Right ventricle myocardium superior (tissue), 1 donor: ENCODE measurements at places on chromosomes 6 and 20. TPM values are rescaled to one million over a fixed set of nuclear protein-coding genes. Genes with fewer than 3 reads are reported as not detected.

DNA sequence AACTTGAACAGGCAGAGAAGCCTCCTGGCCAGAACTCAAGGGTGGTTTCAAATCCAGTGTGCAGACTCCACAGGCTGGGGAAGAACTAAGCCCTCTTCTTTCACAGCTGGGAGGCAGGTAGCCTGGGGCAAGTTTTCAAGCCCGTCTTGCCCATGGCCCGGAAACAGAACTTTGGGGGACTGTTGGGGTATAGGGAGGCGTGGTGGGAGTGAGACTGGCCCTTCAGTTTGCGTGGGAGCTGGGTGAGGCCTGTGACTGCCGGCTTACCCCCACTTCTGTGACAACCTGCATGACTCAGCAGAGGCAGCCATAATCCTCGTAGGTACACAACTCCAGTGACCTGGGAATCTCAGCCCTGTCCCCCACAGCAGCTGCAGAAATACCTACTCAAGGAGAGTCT is 1125.7 kb downstream of the HACE1 start:
- no peak for DNase-seq

DNA sequence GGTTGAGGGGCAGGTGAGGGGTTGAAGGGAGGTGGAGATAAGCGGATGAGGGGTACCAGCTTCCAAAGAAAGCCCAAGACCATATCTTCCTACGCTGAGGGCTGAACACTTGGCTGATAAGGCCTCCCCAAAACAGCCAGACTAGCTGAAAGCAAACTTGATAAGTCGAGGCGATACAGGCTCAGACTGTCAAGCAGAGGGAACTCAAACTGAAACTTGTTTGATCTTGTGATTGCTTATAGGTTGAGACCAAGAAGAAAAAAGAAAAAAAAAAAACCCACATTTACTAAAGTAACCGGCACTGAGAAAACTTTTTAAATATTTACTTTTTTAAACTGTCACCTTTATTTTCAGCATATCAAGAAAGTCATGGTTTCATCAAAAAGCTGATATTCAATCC is 73.6 kb downstream of the TRERF1 start:
- DNase-seq = no peak

- DNase-seq = no peak
These were observed 25.6 kb upstream of the FAM83D start for GRCh38 chr20:38900606-38901005.

SUMO4 gene
- total RNA-seq = 0.22 TPM

BNIP5 gene
- total RNA-seq = not detected

DNA sequence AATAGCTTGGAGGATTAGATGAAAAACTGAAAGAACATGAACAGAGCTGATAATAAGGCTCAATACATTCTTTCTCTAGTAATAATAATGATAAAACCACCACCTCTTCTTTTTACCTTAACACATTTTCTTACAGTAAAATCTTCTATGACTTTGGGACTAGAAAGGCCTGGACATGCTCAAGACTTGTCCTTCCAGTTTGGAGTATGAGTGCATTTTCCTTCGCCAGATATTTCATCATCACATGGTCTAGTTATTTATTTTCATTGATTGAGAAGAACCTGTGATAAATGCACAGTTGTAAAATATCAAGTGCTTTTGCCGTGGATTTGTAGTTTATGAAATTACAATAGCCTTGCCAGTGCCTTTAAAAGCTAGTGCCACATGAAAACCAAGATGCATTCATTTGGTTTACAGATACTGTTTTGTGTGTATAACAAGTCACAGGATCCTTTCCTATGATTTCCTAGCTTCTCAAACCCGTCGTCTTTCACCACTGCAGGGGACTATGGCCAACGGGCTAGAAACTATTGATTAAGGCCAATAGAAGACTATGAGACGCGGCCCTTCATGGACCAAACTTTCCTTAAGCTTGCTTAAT is 200.2 kb upstream of the ZNF217 start:
- DNase-seq = no peak

SEMG1 gene
- not detected for total RNA-seq

DNA sequence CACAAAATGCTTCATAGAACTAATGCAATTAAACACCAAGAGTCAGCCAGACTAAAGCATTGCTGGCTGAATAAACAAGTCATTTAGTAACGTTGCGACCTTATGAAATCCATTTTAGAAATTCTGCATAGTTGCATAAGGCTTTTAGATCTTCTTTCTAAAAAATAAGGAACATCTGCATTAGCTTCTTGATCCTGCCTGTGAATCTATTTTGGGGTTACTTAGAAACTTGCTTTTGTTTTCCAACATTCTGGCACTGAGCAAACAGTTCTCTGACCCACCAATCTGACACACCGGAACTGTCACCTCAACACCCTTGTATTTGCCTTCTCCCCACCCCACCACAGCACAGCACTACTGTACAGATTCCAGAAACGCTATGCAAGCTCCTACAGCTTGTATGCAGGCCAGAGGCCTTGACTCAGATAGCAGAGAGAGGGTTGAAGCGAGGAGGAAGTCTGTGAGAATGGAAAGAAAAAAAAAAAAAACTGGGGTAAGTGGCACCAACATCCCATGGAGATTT is 55.0 kb downstream of the KIF13A start:
- DNase-seq = peak; percentile 56

DNA sequence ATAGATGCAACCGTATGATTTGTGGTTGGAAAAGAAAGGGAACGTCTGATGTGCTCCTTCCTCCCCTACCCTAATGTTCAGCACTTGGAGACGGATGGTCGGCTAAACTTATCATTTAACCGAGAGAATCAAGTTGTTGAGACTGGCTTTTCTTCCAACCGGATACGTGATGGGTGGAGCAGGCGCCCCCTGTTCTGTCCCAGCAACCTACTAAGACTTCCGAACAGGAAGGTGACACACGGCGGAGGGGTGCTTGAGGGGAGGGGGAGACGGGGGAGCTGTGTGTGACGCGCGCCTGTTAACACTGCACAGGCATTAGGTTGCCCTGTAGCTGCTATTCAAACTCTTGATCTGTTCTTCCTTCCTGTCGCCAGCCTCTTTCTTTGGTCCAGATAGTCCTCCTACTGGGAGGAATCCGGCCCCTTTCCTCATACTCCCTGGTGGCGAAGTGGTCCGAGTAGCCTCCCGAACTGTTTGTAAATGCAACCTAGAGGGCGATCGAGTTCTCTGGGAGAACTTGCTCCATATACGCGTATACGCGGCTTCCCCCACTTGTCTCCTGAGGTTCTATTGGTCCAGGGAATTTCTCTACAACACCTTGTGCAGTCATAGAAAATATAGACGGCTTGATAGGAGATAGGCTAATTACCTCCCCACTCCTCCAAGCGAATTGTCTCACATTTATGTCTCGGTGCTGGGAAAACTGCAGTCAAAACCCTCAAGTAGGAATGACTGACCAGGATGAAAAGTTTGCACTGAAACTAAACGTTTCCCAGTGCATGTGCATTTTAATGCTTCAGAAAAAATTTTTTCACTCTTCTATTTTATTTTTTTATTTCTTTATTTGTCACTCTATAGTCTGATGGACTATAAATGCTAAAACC is 126.0 kb upstream of the SLC2A12 start:
- peak; percentile 78 for DNase-seq

GRCh38 chr6:75532521-75532920 is 38.9 kb upstream of the FILIP1 start:
- DNase-seq = no peak

GRCh38 chr6:128174724-128175123 is 273.9 kb upstream of the THEMIS start:
- DNase-seq = no peak

GRCh38 chr6:24432611-24433010 is 29.9 kb downstream of the MRS2 start:
- no peak for DNase-seq

DNA sequence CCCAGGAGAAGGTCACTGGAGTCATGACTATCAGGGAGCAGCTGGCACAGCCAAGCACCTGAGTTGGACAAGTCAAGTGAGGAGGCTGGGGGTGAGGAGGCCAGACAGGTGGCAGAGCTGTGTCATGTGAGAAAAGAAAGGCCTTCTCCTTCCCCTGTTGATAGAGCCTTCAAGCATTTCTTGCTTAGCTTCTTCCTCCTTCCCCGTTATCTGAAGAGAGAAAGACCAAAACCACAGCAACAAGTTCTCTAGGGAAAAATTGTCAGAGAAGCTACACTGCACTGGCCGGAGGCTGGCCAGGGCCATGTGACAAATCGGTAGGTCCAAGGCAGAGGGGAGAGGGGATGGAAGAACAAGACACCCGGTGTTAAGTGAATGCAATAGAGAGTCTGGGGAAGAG is 202.1 kb upstream of the PRDM1 start:
- DNase-seq = no peak

GRCh38 chr20:43404878-43405277 is 52.8 kb upstream of the SRSF6 start:
- no peak for DNase-seq

DNA sequence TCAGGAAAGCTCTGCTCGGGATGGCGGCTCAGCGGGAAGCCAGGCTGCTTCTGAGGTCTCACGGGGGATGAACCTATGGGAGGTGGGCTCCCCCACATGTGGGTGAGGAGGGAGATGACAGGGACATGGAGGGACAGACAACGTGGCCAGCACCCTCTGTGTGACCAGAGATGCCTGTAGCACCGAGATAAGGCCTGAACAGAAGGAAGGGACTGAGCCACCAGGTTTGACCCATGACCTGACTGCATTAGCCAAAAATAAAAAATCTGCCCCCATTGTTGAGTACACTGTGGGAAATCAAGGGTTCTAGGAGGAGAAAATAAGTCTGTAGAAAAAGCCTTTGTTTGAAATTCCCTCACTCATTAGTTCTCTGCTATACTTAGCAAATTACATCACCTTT is 105.7 kb downstream of the RNASET2 start:
- DNase-seq = no peak

PRSS35 gene
- not detected for total RNA-seq

GRCh38 chr20:49431329-49431728 is 51.1 kb downstream of the KCNB1 start:
- DNase-seq = no peak

GRCh38 chr6:154093231-154094044 is 54.4 kb downstream of the OPRM1 start:
- no peak for DNase-seq

CNBD2 gene
- 3.8 TPM for total RNA-seq

TFAP2A gene
- total RNA-seq = 0.51 TPM

- no peak for DNase-seq
These were observed at the start of gene CTCFL for GRCh38 chr20:57524511-57525176. Gene CTCFL (minus strand): TSS chr20:57525140. CDS start chr20:57524205, 935 bp downstream.

GRCh38 chr20:51341581-51341980 is 200.9 kb downstream of the NFATC2 start:
- no peak for DNase-seq

PDYN gene
- total RNA-seq = not detected

- peak; percentile 57 for DNase-seq
These were observed 100.4 kb upstream of the MLN start for GRCh38 chr6:33904050-33904746.

DNA sequence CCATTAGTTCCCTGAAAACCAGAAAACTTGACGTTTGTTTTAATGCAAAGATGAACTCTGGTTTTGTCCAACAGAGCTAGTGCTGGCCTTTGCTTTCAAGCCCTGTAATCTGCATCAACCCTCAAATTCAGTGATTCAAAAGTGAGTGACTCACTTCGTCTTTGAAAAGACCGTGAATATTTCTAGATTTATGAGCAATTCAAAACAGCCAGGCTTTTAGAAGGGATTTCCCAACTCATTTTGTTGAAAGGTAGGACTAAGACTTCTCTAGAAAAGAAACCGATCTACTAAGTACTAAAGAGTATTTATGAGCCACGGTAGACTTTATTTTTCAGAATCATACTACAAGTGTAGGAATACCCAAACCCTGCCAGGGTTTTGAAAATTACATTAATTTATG is 121.5 kb downstream of the UST start:
- DNase-seq = no peak

- DNase-seq = no peak
These were observed 184.4 kb downstream of the PRL start for GRCh38 chr6:22112461-22112860.

VIP gene
- 0.13 TPM for total RNA-seq

DNA sequence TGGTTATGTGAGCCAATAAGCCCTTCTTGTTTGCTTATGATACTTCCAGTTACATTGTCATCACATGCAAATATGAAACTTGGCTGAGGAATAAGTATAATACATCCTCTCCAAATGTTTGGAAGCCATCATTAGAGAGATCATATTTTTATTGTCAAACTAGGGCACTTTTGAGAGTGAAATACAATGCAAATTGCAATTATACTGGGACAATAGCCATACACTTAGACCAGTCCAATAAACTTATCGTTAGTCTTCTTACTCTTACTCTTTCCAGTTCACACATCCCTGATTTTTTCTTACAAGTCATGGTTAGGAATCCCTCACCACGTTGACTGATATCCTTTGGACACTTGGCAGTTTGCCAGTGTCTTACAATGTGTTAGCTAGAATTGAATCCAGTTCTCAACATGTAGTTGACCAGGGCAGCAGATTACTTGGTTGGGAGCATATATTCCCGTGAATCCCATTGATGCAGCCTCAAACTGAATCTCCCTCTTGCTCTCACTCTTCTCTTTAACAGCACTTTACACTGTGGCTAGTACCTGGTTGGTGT is 519.7 kb upstream of the ID4 start:
- DNase-seq = no peak

GRCh38 chr6:166005401-166005943 is 162.2 kb downstream of the TBXT start:
- DNase-seq = peak; percentile 82

- no peak for DNase-seq
These were observed 21.3 kb downstream of the PRR18 start for GRCh38 chr6:166286839-166287271.

DNA sequence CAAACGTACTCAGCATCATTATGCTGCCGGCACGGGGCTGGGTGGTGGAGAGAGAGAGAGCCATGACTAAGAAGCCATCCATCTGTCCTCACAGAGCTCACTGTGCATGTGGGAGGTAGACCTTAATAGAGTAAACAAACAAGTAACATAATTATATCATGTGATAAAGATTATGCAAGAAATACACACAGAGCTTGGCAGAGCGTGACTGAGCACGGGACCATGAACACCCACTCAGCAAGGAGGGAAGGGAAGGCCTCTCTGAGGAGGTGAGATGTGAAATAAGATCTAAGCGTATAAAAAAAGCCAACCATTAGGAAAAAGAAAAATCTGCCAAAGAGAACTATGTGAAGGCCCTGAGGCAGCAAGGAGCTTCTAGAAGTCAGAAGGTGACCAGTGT is 207.5 kb downstream of the PTPRT start:
- no peak for DNase-seq

DNA sequence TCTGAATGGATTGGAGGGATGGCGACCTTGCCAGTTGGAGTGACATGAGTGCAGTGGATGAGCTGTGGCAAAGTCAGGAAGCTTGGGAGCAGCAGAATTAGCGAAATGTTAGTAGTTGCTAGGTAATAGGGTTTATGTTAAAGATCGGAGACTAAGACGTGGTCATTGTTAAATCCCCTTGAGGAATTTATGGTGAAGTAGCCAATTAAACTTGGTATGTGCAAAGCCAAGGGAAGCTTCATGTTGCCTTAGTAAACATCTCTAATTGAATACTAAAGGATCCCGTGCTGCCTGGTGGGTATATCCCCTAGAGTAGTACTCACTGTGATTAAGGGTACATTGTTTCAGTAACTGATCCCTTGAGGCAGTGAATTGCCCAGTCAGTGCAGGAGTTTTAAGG is 106.0 kb downstream of the PRIM2 start:
- no peak for DNase-seq
